ENCODE measurements at places on chromosomes 2 and 18. TPM values are rescaled to one million over a fixed set of nuclear protein-coding genes. Genes with fewer than 3 reads are reported as not detected.
A peak's percentile ranks its signal among the peaks of the same experiment; 100 is the strongest.

The STEAP3 gene
- 19.9 TPM for total RNA-seq

The PSD4 gene
- total RNA-seq = 83.2 TPM

The TEX51 gene
- total RNA-seq = not detected

The SLC11A1 gene
- 16.1 TPM for total RNA-seq

The LIPG gene
- 6.9 TPM for total RNA-seq

The FOXD4L1 gene
- total RNA-seq = 0.18 TPM

DNA sequence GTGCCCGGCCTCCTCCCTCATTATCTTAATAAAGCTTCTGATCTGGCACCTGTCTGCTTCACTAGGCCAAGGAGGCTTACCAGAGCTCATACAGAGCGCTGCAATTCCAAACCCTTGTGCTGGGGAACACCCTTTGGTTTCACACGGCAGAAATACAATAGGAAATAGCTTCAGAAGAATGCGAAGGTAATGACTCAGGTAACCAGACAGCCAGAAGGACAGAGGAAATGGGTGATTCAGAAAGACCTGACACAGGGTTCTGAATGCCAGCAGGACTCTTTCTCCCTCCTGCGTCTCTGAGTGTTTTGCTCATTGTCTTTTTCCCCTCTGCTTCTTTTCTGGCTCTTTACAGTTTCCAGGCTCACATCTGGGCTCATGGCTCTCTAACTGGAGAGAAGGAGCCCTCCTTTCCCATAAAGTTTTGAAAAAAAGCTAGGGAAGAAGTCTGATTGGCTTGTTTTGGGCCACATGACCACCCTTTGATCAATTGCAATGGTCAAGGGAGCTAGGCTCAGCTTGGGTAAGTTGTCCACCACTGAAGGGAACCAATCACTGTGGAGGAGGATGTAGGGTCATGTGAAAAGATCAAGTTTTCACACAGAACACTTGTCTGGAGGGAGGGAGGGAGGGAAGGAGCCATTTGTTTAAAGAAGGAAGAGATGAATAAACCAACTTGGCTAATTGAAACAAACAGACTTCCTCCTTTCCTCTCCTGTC is 90.5 kb upstream of the UPP2 start:
- no peak for DNase-seq

GRCh38 chr2:26410764-26411243 is 9.1 kb downstream of the DRC1 start:
- DNase-seq = no peak

- DNase-seq = no peak
These were observed 269.6 kb upstream of the SIX3 start for GRCh38 chr2:44671916-44672315.

- DNase-seq = no peak
These were observed 8.7 kb upstream of the PSD4 start for GRCh38 chr2:113164930-113165585.

DNA sequence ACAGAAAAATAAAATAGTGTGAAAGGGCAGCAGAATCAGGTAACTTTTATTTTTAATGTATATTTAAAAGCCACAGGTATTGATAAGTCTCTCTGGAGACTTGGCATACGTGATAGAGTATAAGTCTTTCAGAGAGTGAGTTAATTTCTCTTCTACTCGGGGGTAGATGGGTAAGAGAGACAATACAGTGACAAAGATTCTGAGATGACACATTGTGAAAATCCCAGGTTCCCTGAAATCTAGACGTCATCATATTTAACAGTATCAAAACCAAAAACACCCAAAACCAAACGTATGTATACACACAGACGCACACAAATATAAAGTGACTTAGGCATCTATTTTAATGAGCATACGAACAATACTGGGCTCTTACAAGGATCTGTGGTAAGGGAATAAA is 33.3 kb downstream of the NIF3L1 start:
- DNase-seq = no peak

DNA sequence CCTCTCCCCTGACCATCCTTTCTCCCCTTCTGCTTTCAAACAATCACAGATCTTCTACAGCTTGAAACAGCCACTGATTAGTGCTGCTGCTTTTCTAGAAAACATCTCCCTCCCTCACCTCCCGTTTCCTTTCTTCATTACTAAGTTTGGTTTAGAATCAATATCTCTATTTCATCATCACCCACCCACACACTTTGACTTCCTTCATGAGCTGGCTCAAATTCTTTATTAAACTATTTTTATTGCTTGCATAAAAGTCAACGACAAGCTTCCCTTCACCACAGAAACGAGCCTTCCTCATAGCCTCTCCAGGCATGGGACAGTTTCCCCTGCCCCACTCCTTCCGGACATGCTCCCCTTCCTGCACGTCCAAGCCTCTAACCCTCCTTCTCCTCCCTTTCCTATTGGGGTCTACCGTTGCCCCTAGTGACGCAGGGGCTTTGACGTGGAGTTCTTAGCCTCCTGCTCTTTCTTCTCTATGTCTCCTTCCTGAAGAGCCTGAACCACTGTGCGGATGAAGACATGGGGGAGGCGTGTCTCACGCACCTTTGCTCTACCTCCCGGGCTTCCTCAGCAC is 172.0 kb downstream of the AFF3 start:
- DNase-seq = no peak

DNA sequence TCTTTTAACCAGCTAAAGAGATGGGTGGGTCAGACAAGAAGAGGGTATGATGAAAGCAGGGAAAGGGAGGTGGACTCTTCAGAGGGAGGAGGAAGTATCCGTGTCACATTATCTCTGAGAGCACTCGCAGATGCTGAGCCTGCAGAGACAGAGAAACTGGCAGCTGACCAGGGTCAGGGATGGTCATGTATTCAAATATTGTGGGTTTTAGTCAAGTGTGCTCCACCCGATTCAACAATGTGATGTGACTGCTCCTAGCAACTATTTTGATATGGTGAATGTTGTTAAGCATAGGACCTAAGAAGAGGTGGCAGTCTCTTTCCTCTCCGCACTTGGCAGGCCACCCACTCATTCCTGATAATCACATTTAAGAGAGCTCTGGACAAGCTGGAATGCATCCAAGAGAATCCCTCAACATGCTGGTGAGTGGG is 1.3 kb upstream of the CLIP4 start:
- DNase-seq = peak; percentile 83

Data from suprapubic skin (tissue), 4 donors.